ENCODE measurements at places on chromosomes 12 and 14.

DNA sequence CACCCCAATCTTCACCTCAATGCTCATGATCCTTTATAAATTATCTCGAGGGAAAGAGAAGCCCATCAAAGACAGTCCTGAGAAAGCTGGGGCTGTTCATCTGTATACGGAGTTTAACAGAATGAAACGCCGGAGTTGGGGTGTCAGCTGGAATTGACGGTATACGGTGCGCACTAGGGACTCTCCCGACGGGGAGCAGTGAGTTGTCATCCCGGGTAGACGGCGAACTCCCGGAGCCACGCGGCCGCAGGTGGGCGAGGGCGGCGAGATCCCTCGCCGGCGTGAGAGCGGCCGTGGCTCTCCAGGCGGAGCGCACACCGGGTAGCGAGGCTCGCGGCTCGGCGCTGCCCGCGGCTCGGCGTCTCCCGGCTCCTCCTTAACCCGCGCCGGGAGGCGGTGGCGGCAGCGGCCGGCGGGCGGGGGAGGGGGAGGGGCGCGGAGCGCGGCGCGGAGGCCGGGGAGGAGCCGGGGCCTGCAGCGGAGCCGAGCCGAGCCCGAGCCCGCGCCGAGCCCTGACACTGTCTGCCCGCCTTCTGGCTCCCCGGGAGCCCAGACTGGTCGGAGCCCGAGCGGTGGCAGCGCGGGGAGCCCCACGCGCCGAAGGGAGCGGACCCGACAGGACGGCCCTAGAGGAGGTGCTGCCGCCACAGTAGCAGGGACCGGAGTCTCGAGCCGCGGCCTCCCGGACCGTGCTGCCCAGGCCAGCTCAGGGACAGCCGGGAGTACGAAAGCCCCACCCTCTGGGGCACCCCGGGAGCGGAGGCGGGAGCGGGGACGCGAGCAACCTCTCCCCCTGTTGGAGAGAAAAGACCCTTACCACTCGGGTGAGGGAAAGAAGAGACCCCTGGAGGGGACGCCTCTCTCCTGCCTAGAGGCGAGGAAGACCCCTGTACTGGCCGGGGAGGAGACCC is at the start of gene FOXJ2:
TSS of gene FOXJ2 (plus strand) at position 475 of the 911 bp plus-strand sequence. CDS start 7,117 bp downstream, outside the sequence.
- peak; percentile 44 for DNase-seq

GRCh38 chr12:109581856-109582255 is 8.3 kb downstream of the MVK start:
- no peak for DNase-seq

DNA sequence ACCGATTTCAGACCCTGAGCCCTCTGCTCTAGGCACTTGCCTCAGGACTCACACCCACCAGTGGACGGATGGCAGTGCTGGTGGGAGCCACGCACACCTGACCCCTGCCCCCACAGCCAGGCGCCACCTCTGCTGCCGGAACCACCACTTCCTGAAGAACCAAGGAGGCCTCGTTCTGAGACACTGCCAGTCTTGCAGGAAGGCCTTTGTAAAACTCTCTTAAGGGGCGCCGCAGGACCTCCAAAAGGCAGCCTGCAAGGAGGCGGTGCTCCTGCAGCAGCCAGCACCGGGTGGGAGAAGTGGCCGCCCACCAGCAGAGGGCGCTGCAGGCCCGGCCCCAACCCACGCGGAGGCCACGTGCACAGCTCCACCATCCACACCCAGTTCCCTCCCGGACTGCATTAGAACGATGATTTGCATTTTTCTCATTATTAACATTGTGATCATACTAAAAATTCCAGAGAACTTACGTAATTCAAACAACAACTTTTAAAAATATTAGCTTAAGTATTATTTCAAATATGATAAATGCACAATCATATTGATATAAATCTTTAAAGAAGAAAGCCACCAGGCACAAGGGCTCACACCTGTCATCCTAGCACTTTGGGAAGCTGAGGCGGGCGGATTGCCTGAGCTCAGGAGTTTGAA is 12.8 kb downstream of the STX2 start:
- DNase-seq = no peak

- no peak for DNase-seq
Measured at GRCh38 chr14:103099081-103099732, 4.7 kb downstream of the EXOC3L4 start.

DNA sequence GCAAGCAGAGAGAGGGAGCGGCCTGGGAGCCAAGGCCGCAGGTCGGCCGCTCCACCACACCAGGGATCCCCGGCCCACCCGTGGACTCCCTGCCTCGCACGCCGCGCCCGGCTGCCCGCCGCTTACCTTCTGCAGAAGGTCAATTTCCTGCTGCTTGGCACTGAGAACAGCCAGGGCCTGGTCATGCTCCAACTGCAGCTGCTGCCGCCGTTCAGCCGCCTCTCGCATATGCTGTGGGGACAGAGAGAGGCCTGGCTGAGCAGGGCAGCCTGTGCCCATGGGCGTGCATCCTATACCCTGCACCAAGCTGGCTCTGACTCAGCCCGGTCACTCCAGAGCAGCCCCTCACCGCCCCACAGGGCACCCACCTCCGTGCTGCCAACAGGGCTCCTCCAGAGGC is 141.1 kb downstream of the PIWIL1 start:
- DNase-seq = no peak

DNA sequence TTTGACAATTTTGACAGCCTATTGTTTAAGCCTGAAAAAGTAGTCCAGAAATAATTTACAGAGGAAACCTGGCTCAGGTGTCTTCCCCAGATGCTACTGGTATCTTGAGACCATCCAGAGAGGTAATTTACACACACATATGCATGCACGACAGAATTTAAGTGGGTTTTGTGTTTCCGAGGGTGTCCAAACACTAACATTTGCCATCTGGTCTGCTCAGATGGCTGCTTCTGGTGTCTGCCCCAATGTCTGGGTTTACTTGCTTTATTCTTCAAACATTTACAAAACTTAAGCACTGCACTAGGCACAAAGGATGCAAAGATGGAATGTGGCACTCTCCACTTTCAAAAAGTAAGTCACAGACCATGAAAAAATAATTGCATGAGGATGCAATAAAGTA is 226.6 kb upstream of the EGLN3 start:
- no peak for DNase-seq

GRCh38 chr14:100532154-100532861 is 54.9 kb downstream of the BEGAIN start:
- no peak for DNase-seq

DNA sequence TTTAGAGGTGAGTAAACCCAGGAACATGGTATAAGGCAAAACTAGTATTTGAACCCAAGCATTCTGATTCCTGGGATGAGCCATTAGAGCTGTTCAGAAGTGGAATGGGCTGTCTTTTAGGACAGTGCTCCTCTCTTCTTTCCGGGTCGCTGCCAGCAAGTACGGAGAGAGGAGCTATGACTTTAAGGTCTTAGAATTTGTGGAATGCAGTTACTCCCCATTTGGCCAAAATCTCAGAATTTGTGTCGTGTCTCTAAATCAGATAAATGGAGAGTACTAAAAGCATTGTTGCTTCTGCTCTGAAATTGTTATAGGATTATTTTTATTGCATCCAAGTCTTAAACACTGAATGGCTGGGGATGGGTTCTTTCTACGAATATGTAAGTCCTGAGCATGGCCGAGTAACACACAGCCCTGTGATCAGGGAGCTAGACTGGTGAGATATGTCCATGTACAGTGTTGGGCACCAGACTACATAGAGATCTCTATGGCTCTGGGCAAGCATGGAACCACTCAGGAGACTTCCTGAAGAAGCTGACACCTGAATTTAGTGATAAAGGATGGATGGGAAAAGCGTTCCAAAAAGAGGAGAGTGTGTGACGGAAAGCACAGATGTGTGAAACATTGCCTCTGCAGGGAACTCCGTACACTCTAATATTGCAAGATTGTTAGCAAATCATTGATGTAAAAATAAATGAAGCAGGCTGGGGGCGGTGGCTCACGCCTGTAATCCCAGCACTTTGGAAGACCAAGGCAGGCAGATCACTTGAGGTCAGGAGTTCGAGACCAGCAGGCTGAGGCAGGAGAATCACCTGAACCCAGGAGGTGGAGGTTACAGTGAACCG is 184.7 kb downstream of the SRGAP1 start:
- no peak for DNase-seq

DNA sequence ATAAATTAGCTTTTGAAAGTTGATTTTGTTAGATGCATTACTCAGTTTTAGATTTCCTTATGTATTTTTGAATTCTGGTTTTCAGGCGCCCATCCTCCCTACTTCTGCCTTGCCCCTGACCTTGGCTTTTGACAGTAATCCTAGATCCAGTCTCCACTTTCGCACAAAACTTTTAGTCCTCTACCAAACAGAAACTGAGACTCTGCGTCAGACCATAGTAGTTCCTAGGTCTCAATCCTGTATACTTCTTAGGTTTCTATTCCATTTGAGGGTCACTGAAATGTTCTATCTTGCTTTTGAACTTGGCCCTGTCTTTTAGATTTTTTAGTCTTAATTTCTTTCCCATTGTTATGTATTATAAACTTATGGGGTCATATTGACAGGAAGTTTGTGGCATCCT is 307.9 kb upstream of the GARIN6 start:
- DNase-seq = no peak

DNA sequence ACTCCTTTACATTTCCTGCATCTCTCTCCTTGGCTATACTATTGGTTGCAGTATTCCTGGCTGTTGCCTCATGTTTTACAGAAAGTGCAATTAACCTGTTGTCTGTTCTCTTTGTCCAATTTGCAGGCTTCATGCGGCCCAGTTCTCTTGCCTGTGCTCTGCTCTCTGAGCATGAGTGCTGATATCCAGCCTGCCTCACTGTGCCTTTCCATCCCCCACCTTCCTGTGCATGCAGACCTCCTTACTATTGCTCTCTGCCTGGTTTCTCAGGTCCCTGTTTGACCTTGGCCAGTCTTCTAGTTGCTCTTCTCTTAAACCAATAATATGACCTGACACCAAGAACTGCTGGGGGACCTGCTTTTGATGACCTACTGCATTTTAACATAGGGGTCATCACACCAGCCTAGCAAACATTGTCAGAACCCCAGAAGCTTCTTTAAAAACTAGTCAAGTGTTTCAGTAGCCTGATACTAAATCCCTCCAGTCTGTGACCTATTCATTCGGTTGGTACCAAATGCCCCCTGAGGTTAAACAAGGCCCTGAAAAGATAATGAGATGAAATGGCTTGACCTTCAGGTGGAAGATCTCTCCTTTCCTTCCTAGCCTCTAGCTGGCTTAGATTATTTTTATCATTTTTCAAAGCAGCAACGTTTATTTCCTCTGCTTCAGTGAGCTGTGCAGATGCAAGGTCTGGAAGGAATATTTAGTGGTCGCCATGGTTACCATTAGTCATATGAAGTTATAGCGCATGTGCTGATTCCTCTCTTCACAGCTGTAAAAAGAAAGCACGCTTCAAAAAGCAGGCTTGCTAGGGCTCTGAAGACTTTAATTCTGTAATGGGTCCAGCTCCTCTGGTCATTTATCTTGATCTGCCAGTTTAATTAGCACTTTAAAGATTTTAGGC is 216.5 kb downstream of the PHLDA1 start:
- DNase-seq = no peak

All from NCI-H1105 (cell line).